Skin of body (tissue), 3 donors: ENCODE measurements at places on chromosomes 11 and 22. TPM values are rescaled to one million over a fixed set of nuclear protein-coding genes. Genes with fewer than 3 reads are reported as not detected.

ELMOD1 gene
- 3.9 TPM for total RNA-seq

GRCh38 chr22:36373258-36373579 is 14.5 kb downstream of the MYH9 start:
- no peak for DNase-seq

TMEM191C gene
- total RNA-seq: 1.8 TPM

GRCh38 chr11:68509066-68509465 is 48.5 kb downstream of the PPP6R3 start:
- no peak for DNase-seq

SLC22A12 gene
- not detected for total RNA-seq

- DNase-seq: no peak
Measured at GRCh38 chr11:71465054-71465453, 12.1 kb downstream of the NADSYN1 start.

GRCh38 chr11:69416762-69417698 is 64.4 kb upstream of the LINC01488 start:
- peak; percentile 53 for DNase-seq

NEFH gene
- 1.3 TPM for total RNA-seq

NXPE2 gene
- 0.20 TPM for total RNA-seq

- DNase-seq: no peak
Measured at GRCh38 chr22:46587061-46587460, 33.1 kb upstream of the GRAMD4 start.

GRCh38 chr11:102518296-102519094 is 12.1 kb downstream of the MMP7 start:
- DNase-seq: no peak

DNA sequence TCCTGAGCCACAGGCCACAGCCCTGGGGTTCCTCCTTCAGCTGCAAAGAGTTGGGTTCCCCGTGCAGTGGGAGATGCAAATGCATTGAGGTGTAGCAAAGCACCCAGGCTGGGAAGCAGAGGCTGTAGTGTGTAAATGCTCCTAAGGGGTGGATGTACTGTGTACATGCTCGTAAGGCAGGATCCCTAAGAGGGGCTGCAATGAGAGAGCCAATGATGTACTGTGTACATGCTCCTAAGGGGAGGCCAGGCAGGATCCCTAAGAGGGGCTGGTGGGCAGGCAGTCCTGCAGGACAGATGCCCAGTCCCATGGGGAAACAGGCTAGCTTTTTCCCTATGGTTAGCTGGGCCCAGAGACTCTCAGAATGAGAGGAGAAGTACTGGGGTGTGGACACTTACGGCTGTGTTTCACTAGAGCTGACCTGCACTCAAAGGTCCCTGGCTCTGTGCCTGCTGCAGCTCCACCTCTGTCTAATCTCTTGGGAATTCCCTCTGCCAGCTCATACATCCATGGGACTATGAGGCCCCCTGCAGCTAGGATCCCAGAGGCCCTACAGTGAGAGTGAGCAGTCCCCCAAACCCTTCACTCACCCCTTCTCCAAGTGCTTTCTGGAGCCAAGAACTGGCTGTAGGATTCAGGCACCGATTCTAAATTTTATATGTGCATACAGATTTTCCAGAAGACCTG is 261.9 kb upstream of the LUZP2 start:
- no peak for DNase-seq

GRCh38 chr11:67364783-67365722 is 8.3 kb downstream of the CLCF1 start:
- DNase-seq: no peak

- DNase-seq: no peak
Measured at GRCh38 chr11:1744137-1744886, 6.1 kb downstream of the IFITM10 start.

ABCG4 gene
- 1.1 TPM for total RNA-seq

MMP13 gene
- total RNA-seq: not detected

- peak; percentile 36 for DNase-seq
Measured at GRCh38 chr11:118618991-118619375, 11.6 kb downstream of the PHLDB1 start.

GRCh38 chr11:10606536-10607208 is 38.2 kb upstream of the LYVE1 start:
- DNase-seq: no peak

RIC8A gene
- total RNA-seq: 88.8 TPM

DNA sequence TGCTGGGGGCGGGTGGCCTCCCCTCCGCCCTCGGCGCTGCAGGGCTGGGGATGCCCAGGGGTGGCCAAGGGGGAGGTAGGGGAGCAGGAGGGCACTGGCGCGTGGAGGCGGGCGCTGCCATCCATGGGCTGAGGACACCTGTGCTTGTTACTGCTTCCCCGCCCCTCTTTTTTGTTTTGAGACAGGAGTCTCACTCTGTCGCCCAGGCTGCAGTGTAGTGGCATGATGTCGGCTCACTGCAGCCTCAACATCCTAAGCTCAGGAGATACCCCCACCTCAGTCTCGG is 683 bp upstream of the FADS3 start:
- DNase-seq: no peak

OR8D1 gene
- not detected for total RNA-seq

DNA sequence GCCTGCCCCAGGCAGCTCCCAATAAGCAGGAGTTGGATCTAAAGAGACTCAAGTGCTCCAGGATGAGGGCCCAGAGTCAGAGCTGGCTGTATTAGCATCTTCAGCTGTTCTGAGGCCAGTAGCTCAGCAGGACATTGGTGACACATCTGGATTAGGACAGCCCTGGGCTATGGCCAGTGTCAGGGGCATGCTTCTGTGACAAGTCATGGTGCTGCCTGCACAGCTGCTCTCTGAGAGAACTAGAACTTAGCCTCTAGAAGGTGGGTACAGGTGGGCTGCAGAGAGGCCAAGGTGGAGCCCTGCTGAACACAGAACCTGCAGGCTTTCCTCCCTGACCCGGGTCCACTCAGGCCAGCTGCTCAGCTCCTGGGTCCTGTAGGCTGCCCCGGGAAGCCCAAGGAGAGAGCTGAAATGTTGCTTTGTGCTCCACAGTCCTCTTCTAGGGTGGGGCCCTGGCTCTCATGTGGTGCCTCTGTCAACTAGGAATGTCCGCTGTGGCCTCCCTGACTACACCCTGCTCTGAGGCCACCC is 426.9 kb downstream of the SOX6 start:
- DNase-seq: no peak

DNA sequence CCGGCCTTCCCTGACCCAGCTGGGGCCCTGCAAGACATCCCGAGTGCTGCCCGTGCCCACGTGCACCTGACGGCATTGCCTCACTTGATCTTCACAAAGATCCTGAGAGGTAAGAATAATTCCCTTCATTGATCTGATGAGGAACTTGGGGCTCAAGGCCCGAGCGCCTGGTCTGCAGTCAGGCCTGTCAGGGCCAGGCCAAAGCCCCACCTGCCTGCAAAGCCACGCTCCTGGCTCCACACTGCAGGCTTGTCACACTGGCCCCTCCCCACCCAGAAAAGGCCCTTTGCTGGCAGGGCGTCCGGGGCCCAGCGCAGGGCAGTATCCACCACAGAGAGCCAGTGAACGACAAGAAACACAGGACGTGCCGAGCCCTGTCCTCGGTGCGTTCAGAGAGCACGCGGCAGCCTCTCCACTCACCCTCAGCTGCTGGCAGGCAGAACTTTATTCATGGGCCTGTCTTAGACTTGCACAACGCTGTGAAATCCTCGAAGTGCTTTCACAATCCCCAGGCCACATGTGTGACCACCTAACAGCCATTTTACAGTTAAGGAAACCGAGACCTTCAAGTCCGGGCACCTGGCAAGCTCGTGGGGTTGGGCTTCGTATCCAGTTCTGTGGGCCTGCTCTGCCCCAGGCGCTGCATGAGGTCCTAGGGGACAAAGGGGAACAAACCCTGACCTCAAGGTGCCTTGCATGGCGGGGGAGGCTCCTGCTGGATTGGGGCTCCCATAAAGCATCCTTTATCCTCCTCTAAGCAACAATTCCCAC is 14.8 kb downstream of the KIAA0930 start:
- no peak for DNase-seq

YDJC gene
- 4.7 TPM for total RNA-seq

- no peak for DNase-seq
Measured at GRCh38 chr11:65357856-65358356, 3.4 kb downstream of the TIGD3 start.

- no peak for DNase-seq
Measured at GRCh38 chr11:122317305-122317704, 201.3 kb upstream of the BLID start.

MAPK8IP2 gene
- total RNA-seq: 1.6 TPM

CD3G gene
- total RNA-seq: 0.10 TPM
